ENCODE measurements at places on chromosomes 7 and 10. TPM values are rescaled to one million over a fixed set of nuclear protein-coding genes. Genes with fewer than 3 reads are reported as not detected.

GRCh38 chr7:8389593-8390261, 43.7 kb upstream of the NXPH1 start:
- no peaks in the 10 kb centered on the region for H3K36me3 ChIP-seq
- H3K27ac ChIP-seq, result no peak overlapping the region
- no peaks in the 10 kb centered on the region for H3K4me1 ChIP-seq
- no peaks in the 10 kb centered on the region for H3K27me3 ChIP-seq
- H3K4me3 ChIP-seq, result no peak overlapping the region

DNA sequence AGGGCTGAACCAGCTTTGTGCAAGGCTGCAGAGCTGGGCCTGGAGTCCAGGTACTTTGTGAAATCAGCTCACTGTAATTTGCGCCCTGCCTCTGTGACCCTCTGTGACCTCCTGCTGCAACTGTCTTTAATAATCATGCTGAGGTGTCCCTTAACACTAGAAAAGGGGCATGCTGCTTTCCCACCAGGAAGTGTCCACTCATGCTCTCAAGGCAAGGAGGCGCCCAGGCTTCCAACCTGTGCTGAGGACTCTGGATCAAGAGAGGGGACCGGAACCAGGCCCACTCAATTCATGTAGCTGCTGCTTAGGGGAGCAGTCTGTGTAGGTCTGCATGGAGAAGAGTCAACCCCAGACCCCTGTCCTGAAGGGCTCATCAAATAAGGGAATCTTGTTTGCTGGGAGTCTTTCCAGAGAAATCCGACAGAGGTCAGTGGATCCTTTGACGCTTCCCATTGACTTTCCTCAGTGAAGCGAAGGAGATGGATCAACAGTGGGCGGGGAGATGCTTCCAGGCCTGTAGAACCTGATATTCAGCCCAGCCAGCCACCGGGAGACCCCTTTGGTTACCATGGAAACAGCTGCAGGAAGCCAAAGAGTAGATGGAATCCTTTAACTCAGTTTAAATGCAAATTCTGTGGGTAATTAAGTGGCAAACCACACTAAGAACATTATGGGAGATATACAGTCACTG, 945.9 kb downstream of the GRID1 start:
- DNase-seq, result no peak
- H3K27me3 ChIP-seq, result no peaks in the 10 kb centered on the region

DNA sequence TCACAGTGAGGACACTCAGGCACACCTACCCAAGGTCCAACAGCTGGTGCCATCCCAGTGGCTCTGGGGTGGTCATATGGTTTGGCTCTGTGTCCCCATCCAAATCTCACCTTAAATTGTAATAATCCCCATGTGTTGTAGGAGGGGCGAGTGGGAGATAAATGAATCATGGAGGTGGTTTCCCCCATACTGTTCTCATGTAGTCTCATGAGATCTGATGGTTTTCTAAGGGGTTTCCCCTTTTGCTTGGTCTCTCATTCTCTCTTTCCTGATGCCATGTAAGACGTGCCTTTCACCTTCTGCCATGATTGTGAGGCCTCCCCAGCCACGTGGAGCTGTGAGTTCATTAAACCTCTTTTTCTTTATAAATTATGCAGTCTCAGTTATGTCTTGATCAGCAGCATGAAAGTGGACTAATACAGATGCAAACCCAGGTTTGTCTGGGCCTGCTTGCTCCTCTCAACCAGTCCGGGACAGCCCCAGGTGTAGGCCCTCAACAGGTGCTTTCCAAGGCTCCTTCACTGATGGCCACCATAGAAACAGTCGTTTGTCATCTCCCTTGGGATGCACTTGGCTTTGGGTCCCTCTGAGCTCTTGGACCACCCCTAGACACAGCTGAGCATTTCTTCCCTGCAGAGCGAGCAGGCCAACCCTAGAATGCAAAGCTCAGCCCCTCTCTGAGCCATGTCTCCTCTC, 101.3 kb upstream of the CTBP2 start:
- H3K4me1 ChIP-seq, result no peaks in the 10 kb centered on the region

DNA sequence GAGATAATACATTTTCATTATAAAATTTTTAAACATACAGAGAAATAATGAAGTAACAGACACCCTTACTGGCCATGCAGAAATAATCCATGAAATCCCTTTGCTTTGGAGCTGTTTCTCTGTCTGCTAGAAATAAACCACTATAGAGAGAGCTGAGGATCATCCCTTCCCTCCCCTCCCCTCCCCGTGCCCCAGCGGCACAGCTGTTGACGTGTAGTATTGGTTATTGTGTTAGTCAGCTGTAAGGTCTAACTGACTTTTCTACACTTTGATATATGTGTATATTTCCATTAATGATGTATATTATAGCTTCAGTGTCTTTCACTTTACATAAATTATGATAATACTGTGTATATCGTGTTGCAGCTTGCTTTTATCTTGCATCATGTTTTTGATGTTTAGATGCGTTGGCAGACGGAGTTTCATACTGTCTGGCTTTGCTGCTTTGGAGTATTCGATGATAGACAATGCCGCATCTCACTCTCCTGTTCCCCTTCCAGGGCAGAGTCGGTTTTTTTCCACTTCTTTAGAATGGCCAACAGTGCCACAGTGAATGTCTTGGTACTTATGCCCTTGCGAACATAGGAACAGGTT, 27.4 kb upstream of the GRID1 start:
- no peak overlapping the region for H3K27ac ChIP-seq
- no peaks in the 10 kb centered on the region for H3K36me3 ChIP-seq
- H3K27me3 ChIP-seq, result peaks cover 5% of the 10 kb centered on the region
- H3K4me1 ChIP-seq, result peaks cover 11% of the 10 kb centered on the region
- H3K4me3 ChIP-seq, result no peak overlapping the region

DNA sequence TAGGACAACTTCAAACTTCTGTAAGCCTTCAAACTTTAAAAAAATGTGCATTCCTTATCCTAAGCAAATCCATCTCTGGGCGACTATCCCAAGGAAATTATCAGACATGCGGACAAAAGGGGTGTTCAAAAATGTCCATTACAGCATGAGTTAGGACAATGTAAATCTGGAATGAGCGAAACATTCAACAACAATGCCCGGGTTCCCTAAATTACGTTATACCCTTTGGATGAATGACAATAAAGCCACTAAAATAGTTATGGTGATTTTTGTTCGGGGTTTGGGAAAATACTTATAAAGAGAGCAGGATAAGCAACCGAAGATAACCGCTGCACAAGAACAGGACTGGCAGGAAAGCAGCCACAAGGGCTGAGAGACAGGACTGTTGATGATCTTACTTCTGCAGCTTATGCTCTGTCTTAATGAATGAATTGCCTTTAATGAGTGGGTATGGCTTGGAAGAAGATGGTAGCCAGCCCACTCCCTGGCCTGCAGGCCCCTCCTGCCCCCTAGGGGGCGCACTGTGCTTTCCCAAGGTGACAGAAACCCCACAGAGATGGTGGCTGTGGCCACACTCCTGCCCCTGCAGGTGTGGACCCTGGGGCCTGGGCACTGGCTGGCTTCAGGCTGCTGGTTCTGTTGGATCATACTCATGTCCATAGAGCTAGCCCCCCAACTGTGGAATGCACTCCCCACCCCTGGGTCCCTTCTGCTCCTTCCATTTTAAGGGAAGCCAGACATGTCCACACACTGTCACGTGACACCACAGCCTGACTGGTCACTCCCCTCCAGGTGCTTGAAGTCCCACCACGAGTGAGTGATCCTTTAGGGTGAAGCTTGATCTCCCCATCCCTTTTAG, 45.0 kb downstream of the ZCCHC24 start:
- H3K4me1 ChIP-seq, result peaks cover 8% of the 10 kb centered on the region
- H3K27me3 ChIP-seq, result no peaks in the 10 kb centered on the region
- peak; percentile 12 for DNase-seq
- H3K36me3 ChIP-seq, result no peaks in the 10 kb centered on the region

Gene PNLIPRP1
- total RNA-seq, result not detected

Gene UTF1
- not detected for total RNA-seq

Gene CLDN3
- not detected for total RNA-seq

Data from CD4-positive, alpha-beta T cell (primary cell).